ENCODE measurements at places on chromosomes 3 and 15.

DNA sequence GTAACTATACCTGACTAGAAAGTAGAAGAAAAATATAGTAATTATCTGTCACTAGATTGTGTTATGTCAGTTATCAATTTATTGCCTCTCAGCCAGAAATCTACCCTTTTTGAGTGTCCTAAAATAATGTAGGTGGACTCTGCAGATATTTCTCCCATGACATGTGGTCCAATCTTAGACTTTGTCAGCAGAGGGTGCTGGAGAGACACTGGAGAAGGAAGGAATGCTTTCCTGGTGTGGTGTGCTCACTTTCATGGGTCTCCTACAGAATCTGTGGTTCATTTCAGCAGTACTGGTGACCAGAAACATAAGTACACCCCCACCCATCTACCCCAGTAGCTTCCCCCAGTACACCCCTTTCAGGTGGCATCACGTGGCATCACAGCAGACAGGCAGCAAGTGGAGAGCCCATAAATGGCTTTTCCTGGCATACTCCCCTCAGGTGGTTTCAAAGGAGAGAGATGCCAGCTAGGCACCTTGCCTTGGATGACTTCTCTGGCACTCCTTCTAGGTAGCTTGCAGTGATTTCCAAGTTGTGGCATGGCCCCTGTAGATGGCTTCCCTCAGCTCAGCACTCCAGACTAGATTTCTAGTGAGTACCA lies 114.7 kb downstream of the GADL1 start:
- DNase-seq: no peak

DNA sequence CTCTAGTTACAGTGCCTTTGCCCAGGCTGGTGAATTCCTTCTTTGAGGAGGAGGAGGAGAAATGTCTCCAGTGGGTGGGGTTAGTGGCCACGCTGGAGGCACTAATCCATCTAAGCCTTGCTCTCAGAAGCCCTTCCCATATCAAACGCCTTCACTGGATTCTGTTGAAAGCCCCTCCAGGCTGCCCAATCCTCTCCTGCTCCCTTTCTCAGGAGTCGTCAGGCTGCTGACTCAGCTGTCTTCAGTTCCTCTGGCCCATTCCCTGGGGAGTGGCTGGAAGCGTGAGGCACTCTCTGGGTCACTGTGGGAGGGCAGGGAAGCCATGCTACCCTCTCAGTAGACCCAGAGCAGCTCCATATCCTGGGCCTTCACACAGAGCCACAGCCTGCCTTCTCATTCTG lies 2.7 kb downstream of the AP2M1 start:
- peak; percentile 63 for DNase-seq

- no peak for DNase-seq
These were observed 1202.1 kb downstream of the ROBO1 start for GRCh38 chr3:78565712-78566111.

GRCh38 chr3:122099255-122099654 lies 44.1 kb downstream of the CD86 start:
- no peak for DNase-seq

DNA sequence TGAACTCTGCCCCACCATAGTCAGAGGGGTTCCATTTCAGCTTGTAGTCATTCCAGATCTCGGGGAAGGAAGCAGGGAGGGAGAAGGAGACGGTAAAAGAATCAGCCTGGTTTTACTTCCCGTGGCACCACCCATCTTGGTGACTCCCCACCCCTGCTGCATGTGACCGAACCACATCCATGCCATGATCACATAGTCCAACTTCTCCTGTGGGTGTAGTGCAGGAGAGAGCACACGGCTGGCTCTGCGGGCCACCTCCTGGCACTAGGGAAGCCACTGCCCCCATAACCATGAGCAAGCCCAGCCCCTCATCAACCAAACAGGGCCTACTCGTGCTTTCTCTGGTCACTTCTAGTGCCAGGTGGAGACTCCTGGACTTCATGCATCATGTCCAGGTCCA lies 3.7 kb downstream of the CHRNA3 start:
- DNase-seq: no peak

GRCh38 chr15:61393524-61393923 lies 164.4 kb upstream of the RORA start:
- DNase-seq: no peak

GRCh38 chr3:75294124-75294523 lies 370.0 kb upstream of the FRG2C start:
- DNase-seq: no peak

DNA sequence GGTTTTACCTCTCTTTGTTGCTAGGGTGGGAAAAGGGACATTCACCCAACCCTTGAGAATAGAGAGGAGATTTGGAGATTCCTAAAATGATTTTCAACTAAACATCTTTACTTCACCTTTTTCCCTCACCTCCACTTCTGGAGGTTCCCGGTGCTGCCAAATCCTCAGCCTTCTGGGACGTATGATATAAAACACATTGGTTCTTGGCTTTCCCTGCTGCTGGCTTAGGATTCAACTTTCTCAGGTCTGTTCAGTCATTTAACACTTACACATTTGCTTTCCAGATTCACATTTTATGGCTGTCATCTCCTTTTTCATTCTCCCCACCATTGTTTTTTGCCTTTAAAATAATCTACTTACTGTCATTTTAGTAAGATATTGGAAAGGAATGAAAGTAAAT lies 106.6 kb downstream of the PIK3R4 start:
- no peak for DNase-seq

DNA sequence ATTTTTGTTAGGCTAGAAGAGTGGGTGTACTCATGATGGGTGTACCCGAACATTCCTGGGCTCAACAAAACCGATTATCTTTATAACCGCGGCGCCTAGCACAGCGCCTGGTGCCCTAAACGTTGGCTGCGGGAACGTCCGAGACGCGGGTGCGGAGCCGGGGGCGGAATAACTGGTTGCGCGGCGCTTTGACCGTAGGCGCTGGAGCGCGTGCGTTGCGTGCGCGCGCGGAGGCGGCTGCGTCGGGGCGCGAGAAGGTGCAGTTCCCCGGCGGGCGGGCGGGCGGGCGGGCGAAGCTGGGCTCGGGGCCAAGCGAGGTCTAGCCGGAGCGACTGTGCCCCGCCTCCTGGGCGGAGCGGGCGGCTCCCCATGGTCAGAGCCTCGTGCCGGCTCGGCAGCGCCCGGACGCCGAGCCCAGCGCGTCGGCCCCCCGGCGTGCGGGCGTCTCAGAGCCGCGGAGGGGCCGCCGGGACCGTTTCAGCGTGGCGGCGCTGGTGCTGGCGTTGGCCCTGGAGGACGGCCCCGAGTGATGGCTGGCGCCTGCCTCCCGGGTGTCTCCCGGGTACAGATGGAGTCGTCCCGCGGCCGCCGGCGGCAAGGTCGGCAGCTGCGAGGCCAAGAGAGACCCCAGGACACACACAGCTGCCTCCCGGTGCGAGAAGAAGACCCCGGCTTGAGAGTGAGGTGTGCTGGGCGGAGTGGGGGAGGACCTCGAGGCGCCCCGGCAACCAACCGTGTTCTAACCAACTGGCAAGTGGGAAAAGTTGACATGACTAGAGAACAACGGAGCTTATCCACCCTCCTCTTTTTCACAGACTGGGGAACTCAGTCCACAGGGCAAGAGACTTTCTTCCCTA lies at the start of gene PLAAT1:
Gene PLAAT1, plus strand, starts transcription at position 373 of the 857 bp plus-strand sequence. CDS start 14,429 bp downstream, outside the sequence.
- peak; percentile 68 for DNase-seq

GRCh38 chr3:55720614-55721013 lies 233.5 kb upstream of the WNT5A start:
- DNase-seq: no peak

- DNase-seq: no peak
These were observed 62.9 kb downstream of the SERPINI1 start for GRCh38 chr3:167798443-167798842.

- DNase-seq: no peak
These were observed 7.2 kb downstream of the LRIG1 start for GRCh38 chr3:66493458-66494099.

GRCh38 chr3:160027541-160028195 lies 39.0 kb downstream of the IL12A start:
- DNase-seq: no peak

- DNase-seq: no peak
These were observed 1333.0 kb downstream of the ROBO1 start for GRCh38 chr3:78434801-78435200.

DNA sequence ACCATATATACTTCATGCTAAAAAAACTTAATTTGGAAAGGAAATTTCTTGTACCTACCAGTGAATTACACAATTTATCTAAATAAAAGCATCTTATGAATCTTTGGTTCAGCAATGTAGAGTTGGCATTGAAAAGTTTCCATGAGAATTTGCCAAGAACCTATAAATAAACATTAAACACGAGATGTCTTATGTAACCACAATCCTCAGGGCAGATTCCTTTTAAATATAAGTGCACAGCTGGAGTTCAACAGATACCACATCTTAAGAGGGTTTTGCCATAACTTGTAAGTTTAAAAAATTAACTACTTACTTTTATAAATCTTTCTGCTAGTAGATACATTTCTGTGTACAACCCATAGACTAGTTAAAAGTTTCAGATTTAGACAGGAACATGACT lies 499.3 kb upstream of the ARRDC4 start:
- DNase-seq: no peak

DNA sequence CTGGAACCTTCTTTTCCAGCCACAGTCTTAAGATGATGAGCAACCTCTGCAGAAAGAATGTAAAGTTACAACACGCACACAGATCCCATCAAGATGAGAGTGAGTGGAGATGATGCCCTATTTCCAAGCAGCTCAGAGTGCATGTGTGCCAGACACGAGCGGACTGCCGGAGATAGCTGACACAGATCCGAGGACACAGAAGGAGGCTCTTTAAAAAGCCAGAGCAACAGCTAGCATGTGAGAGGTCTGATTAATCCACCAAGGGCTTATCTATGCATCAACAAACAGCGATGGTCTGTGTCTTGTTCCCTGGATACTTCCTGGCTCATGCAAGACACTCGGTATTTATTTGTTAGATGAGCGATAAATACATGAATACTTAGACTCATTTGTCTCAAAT lies 128.6 kb upstream of the DLG1 start:
- DNase-seq: peak; percentile 13

- no peak for DNase-seq
These were observed 123.7 kb upstream of the CLSTN2 start for GRCh38 chr3:139811331-139811730.

DNA sequence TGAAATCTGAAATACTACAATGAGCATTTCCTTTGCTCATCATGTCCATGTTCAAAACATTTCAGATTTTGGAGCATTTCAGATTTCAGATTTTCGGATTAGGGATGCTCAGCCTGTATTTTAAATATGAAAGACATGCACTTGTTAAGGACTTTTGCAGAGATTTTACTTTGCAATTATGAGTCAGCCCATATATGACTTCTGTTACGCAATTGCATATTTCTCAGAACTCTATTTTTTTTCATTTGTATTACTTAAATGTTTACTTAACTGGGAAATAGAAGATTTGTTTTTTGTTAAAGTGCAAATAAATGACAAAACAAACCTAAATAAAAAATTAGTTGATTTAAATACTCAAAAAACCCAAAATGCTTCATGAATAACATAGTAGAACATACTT lies 376.2 kb downstream of the ZBTB20 start:
- DNase-seq: no peak

DNA sequence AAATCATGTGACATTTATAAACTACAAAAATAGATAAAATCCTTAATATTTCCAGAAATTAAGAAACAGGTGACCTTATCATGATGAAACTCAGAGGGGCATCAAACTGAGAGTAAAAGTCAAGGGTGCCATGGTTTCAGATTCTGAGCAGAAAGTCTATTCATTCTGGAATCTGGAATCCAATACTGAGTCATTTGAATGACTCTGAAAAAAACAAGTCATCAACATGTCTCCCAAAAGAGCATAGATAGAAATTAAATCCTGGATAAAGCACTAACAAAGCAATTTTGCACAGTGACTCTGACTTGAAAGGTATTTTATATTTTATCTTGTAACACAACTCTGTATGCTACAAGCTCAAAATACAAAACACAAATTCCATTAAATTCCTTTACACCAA lies 23.4 kb downstream of the STAC start:
- no peak for DNase-seq

DNA sequence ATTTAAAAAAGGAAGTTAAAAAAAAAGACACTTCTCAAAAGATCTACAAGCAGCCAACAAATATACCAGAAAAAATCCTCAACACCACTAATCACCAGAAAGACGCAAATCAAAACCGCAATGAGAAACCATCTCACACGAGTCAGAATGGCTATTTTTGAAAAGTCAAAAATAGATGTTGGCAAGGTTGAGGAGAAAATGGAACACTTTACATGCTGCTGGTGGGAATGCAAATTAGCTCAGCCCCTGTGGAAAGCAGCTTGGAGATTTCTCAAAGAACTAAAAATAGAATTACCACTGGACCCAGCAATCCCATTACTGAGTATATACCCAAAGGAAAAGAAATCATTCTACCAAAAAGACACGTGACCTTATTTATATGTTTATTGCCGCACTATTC lies 574.7 kb upstream of the ADAMTS9 start:
- no peak for DNase-seq

DNA sequence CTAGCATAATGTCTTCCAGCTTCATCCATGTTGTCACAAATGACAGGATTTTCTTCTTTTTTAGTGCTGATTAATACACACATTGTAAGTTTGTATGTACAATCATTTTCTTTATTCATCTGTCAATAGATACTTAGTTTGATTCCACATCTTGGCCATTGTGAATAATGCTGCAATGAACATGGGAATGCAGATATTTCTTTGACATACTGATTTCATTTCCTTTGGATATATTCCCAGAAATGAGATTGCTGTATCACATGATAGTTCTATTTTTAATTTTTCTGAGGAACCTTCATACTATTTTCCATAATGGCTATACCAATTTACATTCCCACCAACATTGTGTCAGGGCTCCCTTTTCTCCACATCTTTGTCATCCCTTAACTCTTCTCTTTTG lies 117.9 kb downstream of the MEIS2 start:
- no peak for DNase-seq

DNA sequence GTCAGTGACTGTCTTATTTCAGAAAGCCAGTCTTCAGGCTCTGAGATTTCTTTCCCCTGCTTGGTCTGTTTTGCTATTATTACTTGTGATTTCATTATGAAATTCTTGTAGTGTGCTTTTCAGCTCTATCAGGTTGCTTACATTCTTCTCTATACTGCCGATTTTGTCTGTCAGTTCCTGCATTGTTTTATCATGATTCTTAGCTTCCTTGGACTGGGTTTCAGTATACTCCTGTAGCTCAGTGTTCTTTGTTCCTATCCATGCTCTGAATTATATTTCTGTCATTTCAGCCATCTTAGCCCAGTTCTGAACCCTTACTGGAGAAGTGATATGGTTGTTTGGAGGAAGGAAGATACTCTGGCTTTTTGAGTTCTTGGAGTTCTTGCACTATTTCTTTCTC lies 40.5 kb downstream of the CEP63 start:
- no peak for DNase-seq

DNA sequence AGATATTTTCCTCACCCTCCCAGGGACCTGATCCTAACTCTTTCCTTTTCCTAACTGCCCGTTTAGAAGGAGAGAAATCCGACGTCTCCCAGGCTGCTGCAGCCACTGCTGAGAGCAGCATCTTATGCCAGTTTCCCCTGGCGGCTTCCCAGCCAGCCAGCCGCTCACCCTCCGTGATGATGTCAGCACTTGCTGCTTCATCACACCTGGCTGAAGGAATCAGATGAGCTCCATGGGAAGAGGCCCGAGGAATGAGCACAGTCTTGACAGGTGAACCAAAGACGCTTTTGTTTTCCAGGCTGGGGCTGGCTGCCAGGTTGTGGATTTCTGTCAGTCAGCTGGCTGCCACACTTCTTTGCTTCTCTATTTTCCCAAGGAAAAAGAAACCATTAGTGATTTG lies 445.1 kb upstream of the RBMS3 start:
- DNase-seq: peak; percentile 57

- DNase-seq: no peak
These were observed 16.2 kb downstream of the CDIN1 start for GRCh38 chr15:36595611-36596010.

GRCh38 chr3:69767571-69767970 lies 28.3 kb downstream of the MITF start:
- DNase-seq: peak; percentile 50
